ENCODE measurements at places on chromosomes 11 and 22.

DNA sequence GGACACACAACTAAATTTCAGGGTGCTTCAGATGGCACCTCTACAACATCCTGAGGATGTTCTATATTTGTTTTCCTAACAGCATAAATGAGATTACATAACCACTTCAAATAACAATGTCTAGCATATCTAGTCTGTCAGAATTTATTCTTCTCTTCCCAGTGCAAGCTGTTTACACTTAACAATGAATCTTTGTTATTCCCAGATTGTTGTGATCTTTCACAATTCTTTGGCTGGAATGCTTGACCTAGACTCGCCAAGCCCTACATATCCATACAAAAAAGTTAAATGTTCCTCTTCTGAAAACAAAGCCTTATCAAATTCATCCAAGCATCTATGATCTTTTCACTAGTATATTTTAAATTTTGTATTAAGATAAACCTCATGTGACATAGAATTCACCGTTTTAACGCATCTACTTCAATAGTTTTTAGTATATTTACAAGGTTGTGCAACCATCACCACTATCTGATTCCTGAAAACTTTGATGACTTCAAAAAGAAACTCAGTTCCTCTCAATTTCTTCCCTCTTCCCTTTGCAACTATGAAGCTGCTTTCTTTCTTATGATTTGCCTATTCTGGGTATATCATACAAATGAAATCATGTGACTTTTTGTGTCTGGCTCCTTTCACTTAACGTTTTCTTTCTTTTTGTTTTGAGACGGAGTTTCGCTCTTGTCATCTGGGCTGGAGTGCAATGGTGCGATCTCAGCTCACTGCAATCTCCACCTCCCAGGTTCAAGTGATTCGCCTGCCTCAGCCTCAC is 61.7 kb upstream of the CHRNA10 start:
- no peak for DNase-seq

DNA sequence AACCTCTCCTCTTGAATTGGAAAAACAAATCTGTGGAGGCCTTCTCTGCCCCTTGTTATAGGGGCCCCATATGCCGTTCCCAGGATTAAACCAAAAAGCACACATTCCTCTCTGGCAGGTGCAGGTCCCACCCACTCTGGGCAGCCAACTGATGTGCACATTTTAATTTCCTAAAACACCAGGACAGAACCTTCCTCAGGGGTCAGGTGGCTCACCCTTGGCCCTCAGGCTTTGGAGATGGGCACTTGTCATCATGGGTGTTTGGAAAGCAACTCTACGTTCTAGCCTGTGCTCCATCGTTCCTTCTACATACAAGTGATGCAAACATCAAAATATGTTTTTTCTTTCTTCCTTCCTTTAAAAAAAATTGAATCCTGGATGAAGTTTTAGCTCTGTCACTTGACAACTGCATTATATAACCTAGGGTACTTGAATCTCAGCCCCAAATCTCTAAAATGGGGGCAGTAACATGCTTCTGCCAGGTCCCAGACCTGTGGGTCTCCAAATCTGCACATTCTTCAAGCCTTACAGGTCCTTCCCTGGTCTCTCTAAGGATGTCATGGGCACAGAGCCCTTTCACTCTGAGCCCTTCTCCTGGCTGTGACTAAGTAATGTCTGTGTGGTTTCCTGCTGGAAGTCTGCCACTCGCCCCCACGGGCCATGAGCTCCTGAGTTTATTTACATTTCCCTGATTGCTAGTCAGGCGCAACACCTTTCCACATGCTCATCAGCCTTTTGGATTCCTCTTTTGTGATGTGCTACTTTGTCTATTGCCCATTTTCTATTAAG is 43.8 kb downstream of the KCNQ1OT1 start:
- DNase-seq: no peak

DNA sequence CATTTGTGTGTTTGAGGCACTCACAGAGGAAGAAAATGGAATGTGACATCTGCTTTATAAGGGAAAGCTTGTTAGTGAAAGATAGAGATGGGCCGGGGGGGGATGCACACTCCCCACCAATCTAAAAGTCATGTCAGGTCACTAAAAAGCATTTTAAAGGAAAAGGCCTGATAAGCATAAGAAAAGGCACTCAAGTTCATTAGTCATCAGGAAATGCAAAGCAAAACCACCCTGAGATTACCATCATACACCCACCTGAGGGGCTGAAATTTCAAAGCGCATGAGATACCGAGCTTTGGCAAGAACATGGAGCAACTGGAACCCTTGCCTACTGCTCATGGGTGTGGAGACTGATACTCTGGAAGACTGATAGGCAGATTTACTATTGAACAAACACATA is 77.9 kb upstream of the ANO1 start:
- no peak for DNase-seq

GRCh38 chr11:65181569-65182257 is at the start of gene CAPN1:
TSS of gene CAPN1 (plus strand) at chr11:65181928. CDS start at chr11:65182702, 774 bp downstream.
- DNase-seq: peak; percentile 69

GRCh38 chr11:68819362-68819761 is 22.4 kb downstream of the CPT1A start:
- DNase-seq: no peak

DNA sequence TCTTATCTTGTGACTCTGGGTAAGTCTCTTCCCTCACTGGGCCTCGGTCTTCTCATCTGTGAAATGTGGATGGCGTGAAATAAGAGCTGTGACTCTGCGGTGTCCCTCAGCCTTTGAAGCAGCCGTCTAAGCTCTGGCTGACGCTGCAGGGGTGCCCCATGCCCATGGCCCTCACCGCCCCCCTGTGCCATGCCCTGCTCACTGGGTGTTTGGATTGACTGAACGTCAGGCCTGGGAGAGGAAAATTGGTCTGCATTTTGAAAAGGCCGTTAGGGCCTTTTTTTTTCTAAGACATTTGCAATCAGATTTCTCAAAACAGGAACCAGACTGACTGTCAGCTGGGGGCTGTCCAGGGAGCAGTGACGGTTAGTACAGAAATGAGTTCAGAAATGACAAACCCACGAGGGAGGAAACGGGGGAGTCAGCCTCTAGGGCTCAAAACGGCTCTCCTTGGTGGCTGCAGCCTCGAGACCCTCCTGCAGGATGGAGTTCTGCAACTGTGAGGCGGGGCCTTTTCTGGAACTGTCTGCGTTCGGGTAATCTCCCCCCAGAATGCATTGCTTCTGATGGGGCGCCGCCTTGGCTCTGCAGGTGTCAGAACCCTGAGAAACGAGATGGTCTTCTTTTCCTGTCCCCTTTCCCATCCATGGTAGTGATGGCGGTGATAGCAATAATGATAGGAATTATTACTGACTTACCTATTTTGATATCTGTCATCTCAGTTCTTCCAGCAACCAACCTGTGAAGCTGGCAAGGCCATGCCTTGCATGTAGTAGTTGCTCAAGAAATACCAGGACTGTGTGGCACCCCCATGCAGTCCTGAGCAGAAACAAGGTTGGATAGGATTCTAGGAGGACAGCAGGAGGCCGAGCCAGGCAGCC is 2.0 kb downstream of the GRK2 start:
- peak; percentile 56 for DNase-seq

DNA sequence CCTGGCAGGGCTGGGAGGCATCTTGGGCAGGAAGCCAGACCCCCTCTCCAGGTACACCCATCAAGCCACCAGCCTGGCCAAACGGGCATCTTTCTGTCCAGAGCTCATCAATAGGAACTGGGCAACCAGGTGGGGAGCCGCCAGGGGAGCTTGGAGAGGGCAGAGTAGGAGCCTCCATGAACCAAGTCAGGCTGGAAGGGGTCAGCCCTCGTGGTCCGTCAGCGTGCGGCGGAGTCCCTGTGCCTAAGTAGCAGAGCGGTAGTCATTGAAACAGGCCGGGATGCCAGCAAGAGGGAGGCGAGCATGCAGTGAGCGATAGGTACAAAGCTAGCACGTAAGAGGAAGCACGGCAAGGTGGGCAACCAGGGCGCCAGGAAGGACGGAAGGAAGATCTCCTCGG is 1.7 kb downstream of the RTL6 start:
- no peak for DNase-seq

DNA sequence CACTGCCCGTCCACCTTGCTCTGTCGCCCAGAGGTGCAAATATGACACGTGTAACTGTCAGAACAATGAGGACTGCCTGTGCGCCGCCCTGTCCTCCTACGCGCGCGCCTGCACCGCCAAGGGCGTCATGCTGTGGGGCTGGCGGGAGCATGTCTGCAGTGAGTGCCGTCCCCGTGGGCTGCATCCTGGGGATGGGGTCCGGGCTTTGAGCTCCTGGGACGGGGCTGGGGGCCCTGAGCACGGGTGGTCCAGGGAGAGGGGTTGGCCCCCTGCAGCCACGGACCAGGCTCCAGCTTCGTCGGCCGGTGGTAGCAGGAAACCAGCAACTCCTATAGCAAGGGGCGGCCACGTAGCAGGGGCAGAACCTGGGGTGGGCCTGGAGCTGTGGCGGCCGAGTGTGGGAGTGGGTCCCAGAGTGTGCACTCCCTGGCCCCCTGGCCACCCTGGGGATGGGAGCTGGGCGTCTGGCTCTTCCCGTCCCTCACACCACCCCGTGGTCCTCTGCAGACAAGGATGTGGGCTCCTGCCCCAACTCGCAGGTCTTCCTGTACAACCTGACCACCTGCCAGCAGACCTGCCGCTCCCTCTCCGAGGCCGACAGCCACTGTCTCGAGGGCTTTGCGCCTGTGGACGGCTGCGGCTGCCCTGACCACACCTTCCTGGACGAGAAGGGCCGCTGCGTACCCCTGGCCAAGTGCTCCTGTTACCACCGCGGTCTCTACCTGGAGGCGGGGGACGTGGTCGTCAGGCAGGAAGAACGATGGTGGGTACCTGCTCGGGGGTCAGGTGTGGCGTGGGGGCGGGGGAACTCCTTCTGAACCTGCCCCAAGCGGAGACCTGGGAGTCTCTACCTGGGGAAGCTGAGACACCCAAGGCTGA is 10.1 kb downstream of the MUC2 start:
- no peak for DNase-seq

GRCh38 chr22:36565686-36566085 is 36.7 kb upstream of the EIF3D start:
- DNase-seq: no peak

- DNase-seq: peak; percentile 58
These were observed 5.8 kb upstream of the MIEF1 start for GRCh38 chr22:39496131-39496838.

- no peak for DNase-seq
These were observed 1419.6 kb downstream of the TBC1D22A start for GRCh38 chr22:48182031-48182430.

GRCh38 chr22:46830841-46831240 is 68.4 kb downstream of the TBC1D22A start:
- no peak for DNase-seq

DNA sequence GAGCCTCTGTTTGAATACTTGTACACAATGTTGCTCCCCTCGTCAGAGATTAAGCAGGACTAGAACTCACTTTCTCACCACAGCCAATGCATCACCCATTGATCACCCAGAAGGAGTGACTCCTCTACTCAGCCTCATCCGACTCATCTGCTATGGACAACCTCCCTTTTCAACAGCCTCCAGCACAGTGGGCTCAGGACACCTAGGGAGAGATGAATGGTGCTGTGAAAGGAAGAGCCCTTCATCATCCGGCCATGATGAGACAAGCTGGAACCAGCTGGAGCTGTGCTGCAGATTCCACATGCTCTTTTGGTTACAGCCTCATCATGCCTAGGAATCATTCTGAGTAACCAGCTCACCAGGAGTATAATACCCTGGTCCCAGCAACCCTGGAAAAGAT is 15.5 kb downstream of the C11orf91 start:
- DNase-seq: no peak

DNA sequence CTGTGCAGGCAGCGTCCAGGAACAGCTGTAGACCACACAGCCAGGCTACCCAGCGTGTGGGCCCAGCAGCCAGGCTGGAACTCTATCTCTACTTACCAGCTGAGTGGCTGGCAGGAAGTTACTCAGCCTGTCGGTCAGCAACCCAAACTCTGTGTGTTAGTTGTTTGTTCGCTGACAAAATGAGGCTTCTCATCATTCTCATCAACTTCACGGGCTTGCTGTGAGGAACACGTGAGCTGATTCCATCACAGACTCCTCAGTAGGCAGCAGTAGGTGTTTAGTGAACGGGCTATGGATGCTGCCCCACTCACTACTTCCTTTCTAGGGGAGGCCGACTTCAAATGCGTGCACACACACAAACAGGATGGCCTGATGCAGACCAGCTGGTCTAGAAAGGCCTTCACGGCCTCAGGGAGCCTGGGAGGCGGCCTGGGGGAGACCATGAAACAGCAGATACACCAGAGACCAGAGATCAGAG is 830 bp upstream of the SPDYC start:
- DNase-seq: no peak

- no peak for DNase-seq
These were observed 25.8 kb downstream of the RCN1 start for GRCh38 chr11:32116668-32117067.

DNA sequence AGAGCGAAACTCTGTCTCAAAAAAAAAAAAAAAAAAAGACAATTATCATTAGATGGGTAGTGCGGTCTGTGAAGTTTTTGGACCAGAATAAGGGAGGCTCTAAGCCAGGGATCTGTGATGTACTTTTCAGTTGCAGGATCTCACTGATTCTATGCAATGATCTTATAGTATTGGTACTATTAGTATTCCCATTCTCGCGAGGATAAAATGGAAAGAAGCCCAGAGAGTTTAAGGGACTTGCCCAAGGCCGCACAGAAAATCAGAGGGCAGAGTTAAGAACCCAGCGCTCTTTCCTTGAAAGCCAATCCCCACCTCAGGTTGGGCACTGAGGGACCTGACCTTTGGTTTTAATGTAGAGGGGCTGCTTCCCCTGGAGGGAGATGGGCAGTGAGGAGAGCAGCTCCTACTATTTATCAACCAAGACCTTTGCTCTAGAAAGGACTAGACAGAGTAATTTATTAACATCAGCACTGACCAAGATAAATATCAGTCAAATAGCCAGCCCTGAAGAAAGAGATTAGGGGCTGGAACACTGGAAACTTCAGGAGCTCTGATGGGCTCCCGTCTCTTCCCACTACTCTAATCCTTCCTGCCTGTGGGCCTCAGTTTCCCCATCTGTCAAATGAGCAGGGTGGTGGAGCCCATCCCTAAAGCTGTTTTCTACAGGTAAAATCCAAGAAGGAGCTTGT is 6.0 kb downstream of the NIPSNAP1 start:
- DNase-seq: no peak

- no peak for DNase-seq
These were observed 43.7 kb upstream of the CTTN start for GRCh38 chr11:70354629-70355028.

GRCh38 chr11:128448200-128448886 is 139.0 kb downstream of the ETS1 start:
- DNase-seq: no peak

DNA sequence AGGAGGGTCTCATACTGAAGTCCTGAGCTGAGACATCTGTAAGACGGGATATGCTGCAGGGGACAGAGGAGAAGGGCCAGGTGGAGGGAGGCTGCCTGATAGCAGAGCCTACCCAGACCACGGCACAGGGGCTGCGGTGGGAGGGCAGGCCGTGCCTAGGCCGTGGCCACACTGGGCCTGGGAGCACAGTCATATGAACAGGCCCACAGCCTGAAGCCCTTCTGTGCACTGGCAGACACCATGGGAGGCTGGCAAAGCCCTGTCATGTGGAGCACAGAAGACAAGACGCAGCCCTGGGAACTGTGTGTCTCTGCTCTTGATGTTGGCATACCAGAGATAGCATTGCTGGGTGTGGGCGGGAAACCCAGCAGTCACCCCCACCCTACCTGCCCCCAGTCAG is 3.3 kb downstream of the SPATA19 start:
- DNase-seq: no peak

Measured in stimulated activated CD4-positive, alpha-beta T cell treated with anti-CD3 and anti-CD28 coated beads, Interleukin-2, amount 100 ng/mL, for 48 hours (primary cell).